Hematopoietic multipotent progenitor cell (in vitro differentiated cells): ENCODE measurements at places on chromosomes 3 and 15.

- DNase-seq, result no peak
Observed at GRCh38 chr15:29522373-29523276, 253.0 kb upstream of the NSMCE3 start.

- DNase-seq, result no peak
Observed at GRCh38 chr3:52430416-52430810, 14.5 kb downstream of the SEMA3G start.

- no peak for DNase-seq
Observed at GRCh38 chr3:140081887-140082286, 146.9 kb downstream of the CLSTN2 start.

DNA sequence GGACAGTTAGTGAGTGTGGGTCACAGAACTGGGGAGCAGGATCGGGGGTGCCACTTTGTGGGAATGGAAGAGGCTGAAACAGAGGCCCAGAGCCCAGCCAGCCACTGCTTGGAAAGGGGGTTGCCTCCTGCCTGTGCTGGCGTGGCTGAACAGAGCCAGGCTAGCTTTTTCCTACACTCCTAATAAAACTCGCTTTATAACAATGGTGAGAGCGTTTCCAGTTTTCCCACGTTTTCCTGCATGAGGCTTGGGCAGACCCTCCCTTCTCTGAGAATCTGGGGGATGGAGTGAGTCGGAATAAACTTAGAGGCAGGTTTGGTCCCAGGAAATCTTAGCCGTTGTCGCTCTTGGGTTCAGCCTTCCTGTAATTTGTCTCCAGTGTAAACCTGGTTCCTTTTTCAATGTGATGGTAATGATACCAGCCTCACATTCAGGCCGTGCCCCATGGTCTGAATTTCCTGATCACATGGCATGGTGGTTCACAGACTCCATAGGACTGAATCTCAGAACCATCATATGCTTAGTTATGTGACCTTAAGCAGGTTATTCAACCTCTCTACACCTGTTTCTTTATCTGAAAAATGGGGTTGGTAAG lies 6.5 kb upstream of the FGD5 start:
- peak; percentile 69 for DNase-seq

DNA sequence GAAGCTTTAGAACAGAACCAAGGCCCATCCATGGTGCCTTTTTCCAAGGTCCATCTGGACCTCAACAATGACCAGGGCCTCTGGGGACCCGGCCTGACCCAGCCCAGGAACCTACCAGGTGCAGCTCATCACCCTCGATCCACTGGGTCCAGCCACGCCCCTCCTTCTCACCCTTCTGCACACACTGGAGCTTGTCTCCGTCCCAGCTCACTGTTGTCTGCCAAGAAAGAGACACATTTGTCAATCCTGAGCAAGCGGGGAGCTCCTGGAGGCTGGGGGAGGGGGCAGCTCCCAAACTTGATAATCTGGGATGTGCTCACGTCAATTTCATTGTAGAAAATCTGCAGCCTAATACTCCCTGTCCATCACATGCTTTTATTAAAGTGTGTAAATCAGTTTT lies 21.2 kb downstream of the RBP1 start:
- no peak for DNase-seq

- DNase-seq, result no peak
Observed at GRCh38 chr3:125513490-125514115, 6.4 kb downstream of the SNX4 start.

- DNase-seq, result no peak
Observed at GRCh38 chr15:53193149-53193548, 403.0 kb upstream of the ONECUT1 start.

DNA sequence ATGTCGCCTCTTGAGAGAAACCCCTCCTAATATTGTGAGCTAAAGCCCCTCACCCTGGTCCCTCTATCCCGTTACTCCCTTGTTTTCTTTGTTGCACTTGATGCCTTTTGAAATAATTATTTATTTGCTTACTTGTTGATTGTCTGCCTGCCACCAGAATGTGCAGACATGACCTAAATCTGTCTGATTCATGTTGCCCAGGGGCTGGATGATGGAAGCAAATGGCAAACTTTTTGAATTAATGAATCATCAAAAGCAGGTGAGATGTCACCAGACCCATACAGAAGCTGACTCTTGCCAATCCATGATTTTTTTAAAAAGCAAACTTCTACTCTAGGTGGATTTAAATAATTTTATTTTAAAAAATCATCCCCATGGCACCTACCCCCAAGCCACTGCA lies 49.3 kb downstream of the GRIP2 start:
- no peak for DNase-seq

DNA sequence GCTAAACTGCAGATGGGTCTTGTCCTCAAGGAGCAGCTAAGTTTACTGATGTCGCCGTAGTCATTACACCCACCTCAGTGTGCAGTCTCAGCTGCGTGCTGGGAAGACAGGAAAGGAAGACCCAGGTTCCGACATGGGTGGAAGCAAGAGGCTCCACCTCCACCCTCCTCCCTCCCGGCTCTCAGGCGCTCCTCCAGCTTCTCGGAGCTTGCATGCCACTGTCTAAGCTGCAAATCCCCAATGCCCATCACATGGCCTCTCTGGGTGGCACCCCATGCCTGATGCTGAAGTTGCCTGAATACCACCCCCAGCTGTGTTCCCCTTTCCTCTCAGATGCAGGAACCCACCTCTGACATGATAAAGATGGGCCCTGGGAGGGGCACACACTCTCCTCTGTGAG lies 58.5 kb downstream of the MGLL start:
- DNase-seq, result no peak

DNA sequence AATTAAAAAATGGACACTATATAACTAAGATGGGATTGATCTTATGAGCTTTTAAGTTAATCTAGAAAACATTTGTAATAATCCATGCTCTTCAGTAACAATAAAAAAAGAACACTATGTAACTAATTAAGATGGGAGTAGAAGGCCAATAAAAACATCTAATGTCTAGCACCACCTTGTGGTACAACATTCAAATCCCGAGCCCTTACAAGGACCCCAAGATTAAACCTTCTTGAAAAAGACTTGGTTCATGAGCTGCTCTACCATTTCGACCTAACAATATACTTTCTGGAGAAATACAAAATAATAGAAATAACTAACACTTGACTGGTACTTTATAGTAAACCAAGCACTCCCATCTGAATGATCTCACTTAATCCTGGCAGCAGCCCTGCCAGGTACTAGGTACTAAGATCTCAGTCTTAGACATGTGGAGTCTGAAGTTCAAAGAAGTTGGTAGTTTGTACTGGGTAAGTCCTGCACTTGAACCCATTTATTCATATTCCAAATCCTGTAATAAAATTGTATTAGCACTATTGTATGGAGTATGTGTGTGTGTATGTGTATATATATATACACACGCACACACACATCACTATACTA lies 21.8 kb downstream of the METTL6 start:
- DNase-seq, result peak; percentile 83

DNA sequence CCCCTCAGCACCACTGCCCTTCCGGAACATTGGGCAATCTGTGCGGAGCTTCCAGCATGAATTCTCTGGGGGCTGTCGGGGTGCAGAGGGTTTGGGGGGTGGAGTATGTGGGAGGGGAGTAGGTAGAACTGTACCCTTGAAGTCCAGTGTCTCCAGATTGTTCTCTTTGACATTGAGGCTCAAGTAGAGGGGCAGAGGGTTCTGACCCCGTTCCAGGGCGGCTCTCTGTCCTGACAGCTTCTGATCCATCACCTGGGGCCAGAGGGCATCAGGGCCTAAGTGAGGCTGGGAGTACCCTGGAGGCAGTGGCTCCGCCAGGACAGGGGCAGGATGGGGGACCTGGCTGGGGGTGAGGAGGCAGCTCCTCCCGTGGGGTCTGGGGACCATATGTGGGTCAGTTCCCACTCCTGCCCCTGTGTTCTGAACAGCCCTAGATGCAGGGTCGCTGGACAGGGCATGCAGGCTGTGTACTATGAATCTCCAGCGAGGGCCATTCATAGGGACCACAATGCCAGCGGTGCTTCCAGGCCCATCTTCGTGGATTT lies 22.1 kb downstream of the PLA2G4D start:
- DNase-seq, result no peak

- no peak for DNase-seq
Observed at GRCh38 chr15:56325186-56325585, 40.0 kb upstream of the TEX9 start.

- DNase-seq, result no peak
Observed at GRCh38 chr15:71646767-71647486, 163.4 kb upstream of the NR2E3 start.

DNA sequence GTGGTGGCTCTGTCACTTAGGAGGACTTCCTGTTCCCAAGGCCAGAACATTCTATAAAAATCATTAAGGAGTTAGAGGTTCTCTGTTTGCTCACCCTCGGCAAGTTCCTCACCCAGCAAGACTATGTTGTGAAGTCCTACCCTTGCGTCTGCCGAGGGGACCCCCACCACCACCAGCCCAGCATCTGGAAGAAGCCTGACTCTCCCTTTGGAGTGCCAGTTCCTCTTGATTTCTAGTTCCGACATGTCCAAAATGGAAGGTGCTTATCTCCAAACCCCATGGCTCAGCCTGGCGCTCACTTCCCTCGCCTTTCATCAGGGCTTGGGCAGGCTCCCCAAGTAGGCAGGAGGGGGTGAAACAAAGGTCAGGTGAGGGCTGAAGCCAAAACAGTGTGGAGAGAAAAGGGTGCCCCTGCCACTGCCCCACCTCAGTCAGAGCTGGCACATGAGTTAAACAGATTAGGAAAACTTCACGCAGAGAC lies 41.0 kb downstream of the BHLHE40 start:
- DNase-seq, result no peak

DNA sequence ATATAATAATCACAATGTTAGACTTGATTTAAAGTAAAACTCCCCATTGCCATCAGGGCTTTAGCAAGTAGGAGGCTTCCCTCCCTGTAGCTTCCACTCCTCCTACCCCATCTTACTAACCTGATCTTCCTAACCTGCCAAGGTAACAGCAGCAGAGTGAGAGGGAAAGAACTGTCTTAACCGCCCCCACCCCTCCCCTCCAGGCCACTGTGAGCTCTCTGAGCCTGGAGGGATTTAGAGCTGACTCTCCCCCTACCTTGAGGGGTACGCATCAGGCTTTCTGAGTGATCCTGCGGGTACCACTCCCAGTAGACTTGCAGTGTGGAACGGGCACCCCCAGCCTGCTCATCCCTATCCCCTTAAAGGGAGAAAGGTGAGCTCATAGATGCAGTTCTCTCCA lies 11.4 kb upstream of the PRSS50 start:
- no peak for DNase-seq

DNA sequence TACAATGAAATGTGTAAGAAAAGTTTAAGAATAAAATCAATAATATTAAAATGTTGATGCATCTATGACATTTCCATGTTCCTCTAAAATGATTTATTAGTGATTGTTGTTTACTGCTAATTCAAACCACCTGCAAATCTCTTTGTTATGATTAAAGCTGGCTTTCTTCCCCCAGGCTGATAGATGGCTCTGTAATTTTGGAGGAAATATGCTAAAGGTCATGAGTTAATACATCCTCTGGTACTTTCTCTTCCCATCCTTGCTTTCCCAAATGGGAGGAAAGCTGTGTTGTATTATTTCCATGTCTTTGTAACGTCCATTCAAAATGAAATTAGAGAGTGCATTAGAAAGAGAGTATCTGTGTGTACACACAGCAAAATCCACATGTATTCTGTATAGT lies 139.5 kb upstream of the TMCO5A start:
- no peak for DNase-seq

- no peak for DNase-seq
Observed at GRCh38 chr3:123909785-123910184, 25.7 kb upstream of the MYLK start.

DNA sequence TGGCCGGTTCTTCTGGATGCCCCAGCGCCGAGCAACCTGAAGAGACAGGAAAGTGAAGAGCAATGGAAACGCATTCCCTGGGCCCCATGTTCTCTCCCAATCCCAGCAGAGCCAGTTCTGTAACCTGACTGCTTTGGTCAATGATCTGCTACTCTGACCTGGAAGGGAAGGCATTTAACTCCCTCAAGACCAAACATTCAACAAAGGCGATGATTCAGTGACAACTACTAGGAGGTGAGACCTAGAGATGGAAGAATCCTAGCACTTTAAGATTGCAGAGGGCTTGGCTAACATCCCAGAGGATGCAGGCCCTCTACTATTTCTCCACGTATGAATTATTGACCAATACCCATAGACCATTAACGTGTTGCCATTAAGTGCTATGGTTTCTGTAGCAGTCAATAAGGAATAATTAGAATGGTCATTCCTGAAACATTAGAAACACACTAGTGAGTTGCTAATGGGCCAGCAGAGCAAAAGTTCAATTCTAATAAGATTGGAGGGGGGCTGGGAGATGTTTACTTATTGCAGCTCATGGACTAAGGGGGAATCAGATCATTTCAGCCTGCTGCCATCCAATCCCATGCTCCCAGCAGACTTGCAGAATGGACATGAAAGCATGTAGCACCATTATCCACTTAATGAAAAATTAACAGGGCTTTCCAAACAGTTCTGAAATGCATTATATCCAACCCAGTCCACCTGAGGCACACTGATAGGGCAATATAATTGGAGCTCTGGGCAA lies 56.6 kb downstream of the ETV5 start:
- no peak for DNase-seq

- DNase-seq, result peak; percentile 2
Observed at GRCh38 chr3:132180337-132180791, 136.8 kb upstream of the ACP3 start.

DNA sequence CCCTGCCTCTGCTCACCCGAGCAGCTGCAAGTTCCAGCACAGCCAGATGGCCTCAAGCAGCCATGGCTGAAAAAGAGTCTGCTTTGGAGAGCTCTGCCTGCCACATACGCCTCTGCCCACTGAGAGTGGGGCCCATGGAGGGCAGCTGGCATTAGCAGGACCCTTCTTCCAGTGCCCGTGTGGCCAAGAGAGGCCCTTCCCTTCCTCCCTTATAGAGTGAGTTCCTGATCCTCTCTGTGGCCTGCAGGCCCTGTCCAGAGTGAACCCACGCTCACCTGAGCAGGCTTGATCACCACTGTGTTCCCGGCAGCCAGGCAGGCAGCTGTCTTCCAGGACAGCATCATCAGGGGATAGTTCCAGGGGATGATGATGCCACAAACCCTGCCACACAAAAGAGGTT lies 41.4 kb upstream of the SLC41A3 start:
- DNase-seq, result no peak

DNA sequence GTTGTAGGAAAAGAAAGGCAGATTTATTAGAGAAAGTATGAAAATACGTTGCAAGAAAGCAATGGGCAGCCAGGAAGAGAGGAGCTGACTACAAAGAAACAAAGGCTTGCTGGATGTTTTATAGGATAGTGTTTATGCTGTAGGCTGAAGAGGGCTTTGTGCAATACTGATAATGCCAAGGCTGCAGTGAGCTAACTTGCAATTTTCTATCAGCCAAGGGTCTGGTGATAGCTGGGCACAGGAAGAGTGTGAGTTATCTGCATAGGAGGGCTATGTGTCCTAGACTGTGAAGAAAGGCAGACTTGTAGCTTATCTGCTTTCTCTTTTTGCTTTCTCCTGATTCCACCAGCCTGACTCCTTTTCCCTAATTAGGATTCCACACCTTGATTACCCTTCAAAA lies 51.3 kb upstream of the OSBPL11 start:
- DNase-seq, result no peak

DNA sequence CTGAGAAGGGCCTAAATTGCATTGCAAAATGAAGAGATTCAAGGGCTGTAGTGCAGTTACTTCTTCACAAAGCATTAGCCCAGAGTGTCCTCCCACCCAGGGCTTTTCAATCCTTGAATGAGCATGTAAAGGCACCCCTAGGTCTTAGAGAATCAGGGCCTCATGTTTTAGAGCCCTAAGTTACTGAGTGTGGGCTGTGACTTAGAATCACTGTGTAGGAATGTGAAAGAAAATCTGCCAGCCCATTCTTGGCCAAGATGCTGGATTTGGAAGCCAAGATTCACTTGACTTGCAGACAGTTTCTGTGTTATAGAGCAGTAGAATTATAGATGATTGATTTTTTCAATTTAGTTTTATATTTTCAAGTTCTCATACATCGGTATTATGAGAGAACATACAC lies 153.2 kb downstream of the MYRIP start:
- DNase-seq, result no peak
